ENCODE measurements at places on chromosomes 7 and 10.
A peak's percentile ranks its signal among the peaks of the same experiment; 100 is the strongest.

DNA sequence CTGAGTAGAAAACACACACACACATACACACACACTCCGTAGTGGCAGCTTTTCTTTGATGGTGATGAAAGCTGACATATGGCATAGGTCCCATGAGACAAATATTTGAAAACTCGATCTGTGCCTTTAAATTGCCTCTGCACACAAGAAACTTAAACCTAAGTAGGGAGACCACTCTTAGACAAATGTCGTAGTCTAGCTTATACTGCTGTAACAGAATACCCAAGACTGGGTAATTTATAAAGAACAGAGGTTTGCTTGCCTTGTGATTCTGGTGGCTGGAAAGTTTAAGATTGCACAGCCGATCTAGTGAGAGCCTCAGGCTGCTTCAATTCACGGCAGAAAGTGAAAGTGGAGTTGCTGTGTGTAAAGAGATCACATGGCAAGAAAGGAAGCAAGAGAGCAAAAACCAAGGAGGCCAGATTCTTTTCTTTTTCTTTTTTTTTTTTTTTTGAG lies 489.4 kb upstream of the SORCS1 start:
- no peak for DNase-seq

DNA sequence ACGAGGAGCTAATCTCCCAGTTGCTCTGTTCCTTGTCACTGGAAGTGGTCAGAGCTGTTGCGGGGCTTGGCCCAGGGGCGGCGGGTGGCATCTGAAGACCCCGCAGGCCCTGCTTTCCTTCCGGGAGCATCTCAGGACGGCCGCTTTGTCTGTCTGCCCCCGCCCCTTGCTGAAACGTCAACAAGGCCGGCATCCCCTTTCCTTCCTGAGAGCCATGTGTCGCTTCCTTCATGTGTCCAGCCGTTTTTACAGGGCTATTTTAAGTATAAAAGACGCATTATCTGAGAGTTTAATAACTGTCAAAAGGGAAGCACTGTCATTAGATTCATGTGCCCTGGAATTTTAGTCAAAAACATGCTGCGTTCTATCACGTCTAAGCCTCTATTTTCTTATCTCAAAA lies 110.4 kb downstream of the CUX1 start:
- no peak for DNase-seq

- DNase-seq, result peak; percentile 28
These were observed at the start of gene SLC26A4 for GRCh38 chr7:107660381-107661080. TSS of gene SLC26A4 (plus strand) at chr7:107660828. CDS start at chr7:107661642, 814 bp downstream.

- no peak for DNase-seq
These were observed 34.6 kb upstream of the HSPA12A start for GRCh38 chr10:116777006-116777405.

DNA sequence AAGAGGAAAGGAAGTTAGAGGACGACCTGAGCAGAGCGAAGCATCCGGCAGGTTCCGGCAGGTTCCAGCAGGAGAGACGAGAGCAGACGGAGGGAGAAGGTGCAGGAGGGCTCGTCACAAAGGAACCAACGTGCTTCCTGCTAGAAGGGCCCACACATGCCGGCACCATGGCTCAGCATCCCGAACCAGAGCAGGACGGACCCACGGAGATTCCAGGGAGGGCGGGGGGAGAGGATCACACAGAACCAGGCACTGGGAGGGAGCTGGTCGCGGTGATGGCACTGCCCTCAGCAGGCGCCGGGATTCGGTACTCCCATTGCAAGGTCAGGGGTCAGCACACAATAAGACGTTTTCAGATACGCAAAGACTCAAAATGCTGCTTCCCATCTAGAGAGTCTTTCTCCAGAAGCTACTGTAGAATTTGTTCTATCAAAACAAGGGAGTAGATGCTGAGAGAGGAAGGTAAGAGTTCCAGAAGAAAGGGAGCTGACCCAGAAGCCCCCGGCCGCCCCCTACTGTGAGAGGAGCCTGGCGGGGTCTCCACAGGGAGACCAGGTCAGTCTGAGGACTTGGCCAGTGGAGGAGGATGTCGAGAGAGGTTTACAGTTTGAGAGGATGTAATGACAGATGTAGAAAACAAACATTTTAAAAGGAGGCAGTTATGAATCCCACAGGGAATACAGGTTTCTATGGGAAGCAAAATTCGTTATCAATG lies 23.6 kb upstream of the PWWP2B start:
- no peak for DNase-seq

DNA sequence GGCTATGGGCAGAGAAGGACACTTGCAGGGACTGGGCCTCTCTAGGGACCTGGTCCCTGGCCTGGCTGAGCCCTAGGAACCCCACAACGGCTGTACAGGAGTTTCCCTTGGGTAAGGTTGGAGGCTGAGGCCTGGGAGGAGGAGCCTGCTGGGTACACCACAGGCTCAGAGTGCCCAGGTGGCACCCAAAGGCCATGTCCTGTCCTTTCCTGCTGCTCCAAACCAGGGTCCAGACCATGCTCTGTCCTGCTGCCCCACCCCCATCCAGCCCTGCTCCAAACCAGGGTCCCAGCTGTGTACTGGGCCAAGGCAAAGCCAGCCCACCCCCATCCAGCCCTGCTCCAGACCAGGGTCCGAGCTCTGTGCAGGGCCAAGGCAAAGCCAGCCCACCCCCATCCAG lies 35.3 kb upstream of the ZNF488 start:
- DNase-seq, result no peak

- no peak for DNase-seq
These were observed 93.8 kb upstream of the IKZF1 start for GRCh38 chr7:50210706-50211115.

GRCh38 chr10:132450825-132451505 lies 54.0 kb downstream of the PWWP2B start:
- peak; percentile 62 for DNase-seq
